ENCODE measurements at places on chromosomes 2 and 18.
A peak's percentile ranks its signal among the peaks of the same experiment; 100 is the strongest.

GRCh38 chr2:39508198-39508597, 71.1 kb upstream of the MAP4K3 start:
- no peak for DNase-seq

DNA sequence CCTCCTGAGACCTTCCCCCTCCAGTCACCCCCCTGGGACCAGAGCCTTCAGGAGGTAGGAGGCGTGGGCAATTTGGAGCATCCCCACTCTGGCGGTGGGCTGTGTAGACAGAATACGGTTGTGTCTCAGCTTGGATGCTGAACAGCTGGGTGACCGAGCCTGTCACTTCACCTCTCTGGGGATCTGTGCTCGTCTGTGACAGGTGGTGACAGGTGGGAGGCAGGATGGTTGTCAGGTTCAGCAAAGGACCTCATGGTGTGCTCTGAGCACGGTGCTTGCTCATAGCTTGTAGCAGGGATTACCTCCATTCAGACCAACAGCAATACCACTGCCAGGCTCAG, 186.5 kb upstream of the HS6ST1 start:
- DNase-seq = no peak

DNA sequence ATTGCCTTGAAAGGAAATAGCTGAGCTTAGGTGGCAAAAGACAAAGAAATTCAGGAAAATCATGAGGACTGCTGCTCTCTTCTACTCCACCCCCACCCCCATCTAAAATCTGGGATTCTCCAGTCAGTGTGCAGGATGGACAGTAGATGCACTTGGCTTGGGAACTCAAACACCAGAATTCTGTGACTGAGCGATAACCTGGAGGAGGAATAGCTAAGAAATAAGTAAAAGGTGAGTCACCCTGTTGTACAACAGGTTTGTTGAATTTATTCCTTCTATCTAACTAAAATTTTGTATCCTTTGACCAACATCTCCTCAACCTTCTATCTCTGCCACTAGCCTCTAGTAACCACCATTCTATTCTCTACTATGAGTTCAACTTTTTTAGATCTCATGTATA, 1029.9 kb upstream of the ACVR2A start:
- no peak for DNase-seq

GRCh38 chr18:34097312-34097711, 127.4 kb downstream of the NOL4 start:
- DNase-seq = no peak

- no peak for DNase-seq
These were observed 297.1 kb downstream of the AFF3 start for GRCh38 chr2:99845296-99845695.

- no peak for DNase-seq
These were observed 183.8 kb downstream of the MYT1L start for GRCh38 chr2:2146969-2147900.

- DNase-seq = no peak
These were observed 248.8 kb downstream of the XIRP2 start for GRCh38 chr2:167136879-167137596.

DNA sequence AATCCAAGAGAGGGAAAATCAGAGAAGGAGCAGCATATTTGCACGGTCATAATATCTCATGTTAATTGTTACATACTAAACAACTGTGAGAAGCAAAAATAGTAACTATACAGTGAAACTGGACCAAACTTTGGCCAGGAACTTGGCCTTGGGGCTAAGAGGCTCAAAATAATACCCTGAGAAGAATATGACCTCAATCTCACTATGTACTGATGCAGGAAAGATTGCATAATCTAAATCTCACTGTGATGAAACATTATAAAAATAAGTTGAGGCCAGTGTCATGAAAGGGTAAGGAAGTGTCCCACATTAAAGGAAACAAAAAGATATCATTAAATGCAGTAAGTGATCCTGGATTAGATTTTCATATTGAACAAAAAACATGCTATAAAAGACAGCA, 36.5 kb downstream of the ZRANB3 start:
- DNase-seq = no peak

DNA sequence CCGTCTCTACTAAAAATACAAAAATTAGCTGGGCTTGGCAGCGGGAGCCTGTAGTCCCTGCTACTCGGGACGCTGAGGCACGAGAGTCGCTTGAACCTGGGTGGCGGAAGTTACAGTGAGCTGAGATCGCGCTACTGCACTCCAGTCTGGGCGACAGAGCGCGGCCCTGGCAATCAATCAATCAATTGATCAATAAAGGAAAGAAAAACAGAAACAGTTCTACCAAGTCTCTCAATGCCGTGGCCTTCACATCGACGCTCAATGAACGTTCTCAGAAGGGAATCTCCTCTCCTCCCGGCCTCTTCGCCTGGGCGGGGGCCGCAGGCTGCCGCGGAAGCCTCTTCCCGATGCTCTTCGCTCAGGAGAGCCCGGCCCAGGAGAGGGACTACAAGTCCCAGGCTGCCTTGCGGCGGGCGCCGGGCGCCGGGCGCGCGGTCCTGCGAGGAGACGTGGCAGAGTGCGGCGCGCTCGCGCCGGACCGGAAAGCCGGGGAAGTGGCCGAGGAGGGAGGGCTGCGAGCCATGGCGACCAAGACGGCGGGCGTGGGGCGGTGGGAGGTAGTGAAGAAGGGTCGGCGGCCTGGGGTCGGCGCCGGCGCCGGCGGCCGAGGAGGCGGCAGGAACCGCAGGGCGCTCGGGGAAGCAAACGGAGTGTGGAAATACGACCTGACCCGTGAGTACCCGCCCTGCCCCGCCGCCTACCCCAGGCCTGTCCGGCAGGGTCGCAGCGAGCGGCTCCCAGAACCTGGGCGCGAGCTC, at the start of gene TMEM214:
Gene TMEM214 (plus strand): TSS at position 471 of the 758 bp plus-strand sequence. CDS start 51 bp downstream, at position 522.
- DNase-seq = peak; percentile 89

DNA sequence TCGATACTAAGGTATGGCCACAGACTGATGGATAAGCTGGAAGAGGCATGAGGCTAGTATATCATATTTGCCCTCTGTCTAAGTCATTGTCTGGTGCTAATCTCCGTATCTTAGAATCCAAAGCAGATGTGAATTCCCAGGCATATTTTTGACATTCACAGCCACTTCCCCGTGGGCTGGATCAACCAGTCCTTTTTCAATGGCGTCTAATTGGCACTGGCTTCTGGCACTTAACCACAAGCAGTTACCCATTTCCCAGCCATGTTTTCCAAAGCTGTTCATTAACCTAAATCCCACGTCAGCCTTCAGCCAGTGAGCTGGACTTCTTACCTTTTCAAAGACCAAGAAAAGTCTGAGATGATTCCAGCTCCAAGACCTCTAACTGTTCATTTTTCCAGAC, 20.7 kb upstream of the ZNF407 start:
- DNase-seq = no peak

DNA sequence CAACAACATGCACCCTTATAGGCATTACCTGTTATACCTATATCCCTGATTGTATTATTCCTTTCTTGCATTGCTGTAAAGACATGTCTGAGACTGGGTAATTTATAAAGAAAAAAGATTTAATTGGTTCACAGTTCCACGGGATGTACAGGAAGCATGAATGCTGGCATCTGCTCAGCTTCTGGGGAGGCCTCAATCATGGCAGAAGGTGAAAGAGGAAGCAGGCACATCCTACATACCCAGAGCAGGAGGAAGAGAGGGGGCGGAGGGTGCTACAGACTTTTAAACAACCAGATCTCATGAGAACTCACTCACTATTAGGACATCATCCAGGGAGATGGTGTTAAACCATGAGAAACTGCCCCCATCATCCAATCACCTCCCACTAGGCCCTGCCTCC, 191.7 kb upstream of the SPHKAP start:
- no peak for DNase-seq

GRCh38 chr18:49669403-49669802, 107.5 kb downstream of the LIPG start:
- DNase-seq = no peak

Measured in activated CD4-positive, alpha-beta T cell treated with anti-CD3 and anti-CD28 coated beads for 36 hours (primary cell).